SJSA1 (cell line): ENCODE measurements at places on chromosomes 5 and 9. TPM values are rescaled to one million over a fixed set of nuclear protein-coding genes. Genes with fewer than 3 reads are reported as not detected.

- H3K4me3 ChIP-seq = no peak overlapping the region
- H3K27ac ChIP-seq = no peak overlapping the region
- peaks cover 6% of the 10 kb centered on the region for H3K4me1 ChIP-seq
Observed at GRCh38 chr9:89994988-89995613, 390.3 kb downstream of the GADD45G start.

- H3K27ac ChIP-seq = no peak overlapping the region
- no peaks in the 10 kb centered on the region; the same call in 1 of the 2 replicates for H3K36me3 ChIP-seq
- peaks cover 19% of the 10 kb centered on the region for H3K4me1 ChIP-seq
- peak; percentile 3 for DNase-seq
- no peaks in the 10 kb centered on the region for H3K27me3 ChIP-seq
Observed at GRCh38 chr9:99103054-99103895, 1.6 kb upstream of the TGFBR1 start.

DNA sequence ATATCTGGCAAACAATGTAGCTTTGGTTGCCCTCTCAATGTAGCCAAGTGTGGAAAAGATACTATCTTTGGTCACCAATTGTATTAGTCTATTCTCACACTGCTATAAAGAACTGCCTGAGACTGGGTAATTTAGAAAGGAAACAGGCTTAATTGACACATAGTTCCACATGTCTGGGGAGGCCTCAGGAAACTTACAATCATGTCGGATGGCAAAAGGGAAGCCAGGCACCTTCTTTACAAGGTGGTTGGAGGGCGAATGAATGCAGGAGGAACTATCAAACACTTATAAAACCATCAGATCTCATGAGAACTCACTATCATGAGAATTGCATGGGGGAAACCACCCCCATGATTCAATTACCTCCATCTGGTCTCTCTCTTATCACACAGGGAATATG lies 133.1 kb upstream of the TBCA start:
- no peaks in the 10 kb centered on the region for H3K36me3 ChIP-seq
- no peaks in the 10 kb centered on the region for H3K4me1 ChIP-seq
- H3K27ac ChIP-seq = no peak overlapping the region
- no peak for DNase-seq

ERCC8 gene
- total RNA-seq = 18.6 and 41.3 TPM in 2 replicates

DNA sequence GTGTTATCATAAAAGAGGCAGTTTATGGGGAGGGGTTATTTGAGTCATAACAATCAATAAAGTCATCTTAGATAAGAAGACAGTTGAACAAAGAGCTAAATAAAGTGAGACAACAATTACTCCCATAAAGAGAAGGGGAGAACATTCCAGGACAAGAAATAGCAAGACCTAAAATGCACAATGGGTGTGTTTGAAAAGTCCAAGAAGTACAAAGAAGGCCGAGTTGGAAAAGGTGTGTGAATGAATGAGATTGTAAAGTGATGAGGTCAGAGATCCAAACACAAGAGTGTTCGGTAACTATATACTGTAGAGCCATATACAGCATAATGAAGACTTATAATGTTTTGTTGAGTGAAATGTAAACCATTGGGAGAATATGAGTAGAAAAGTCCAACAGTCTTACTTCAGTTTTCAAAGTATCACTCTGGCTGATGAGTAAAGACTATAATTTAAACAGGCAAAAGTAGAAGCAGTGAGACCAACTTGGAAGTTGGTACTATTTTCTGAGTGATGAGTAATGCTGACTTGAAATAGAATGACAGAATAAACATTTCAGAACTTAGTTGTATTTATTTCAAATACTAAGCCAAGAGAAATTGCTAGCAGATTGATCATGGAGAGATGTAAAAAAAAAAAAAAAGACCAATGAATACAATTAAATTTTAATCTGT lies 868.7 kb upstream of the CDH9 start:
- H3K27ac ChIP-seq = no peak overlapping the region
- DNase-seq = no peak
- no peaks in the 10 kb centered on the region for H3K4me1 ChIP-seq

GRCh38 chr5:124847907-124848306 lies 101.5 kb upstream of the ZNF608 start:
- no peak overlapping the region for H3K4me3 ChIP-seq
- H3K27me3 ChIP-seq = no peaks in the 10 kb centered on the region
- no peaks in the 10 kb centered on the region for H3K36me3 ChIP-seq
- no peak for DNase-seq
- H3K4me1 ChIP-seq = no peaks in the 10 kb centered on the region
- H3K27ac ChIP-seq = no peak overlapping the region

GRCh38 chr5:3490957-3491507 lies 104.6 kb upstream of the IRX1 start:
- H3K27me3 ChIP-seq = no peaks in the 10 kb centered on the region
- no peaks in the 10 kb centered on the region for H3K36me3 ChIP-seq

GRCh38 chr5:1493941-1494340 lies 29.8 kb downstream of the LPCAT1 start:
- no peaks in the 10 kb centered on the region for H3K27me3 ChIP-seq
- H3K4me1 ChIP-seq = peaks cover 9% of the 10 kb centered on the region
- no peak overlapping the region for H3K4me3 ChIP-seq
- no peak for DNase-seq

- peaks cover 70% of the 10 kb centered on the region for H3K4me1 ChIP-seq
- H3K4me3 ChIP-seq = peak overlapping the region; percentile 48
- H3K27me3 ChIP-seq = no peaks in the 10 kb centered on the region
- H3K27ac ChIP-seq = peak overlapping the region; percentile 96
- DNase-seq = no peak
Observed at GRCh38 chr9:73152953-73153352, 1.3 kb downstream of the ANXA1 start.

PCDHGB1 gene
- total RNA-seq = 0.79 TPM in 1 of 2 replicates, not detected in the other

- H3K4me1 ChIP-seq = no peaks in the 10 kb centered on the region
- H3K36me3 ChIP-seq = peaks cover under 1% of the 10 kb centered on the region; the same call in 1 of the 2 replicates
- no peak overlapping the region for H3K27ac ChIP-seq
- DNase-seq = no peak
Observed at GRCh38 chr5:32143617-32144377, 30.3 kb downstream of the GOLPH3 start.

DNA sequence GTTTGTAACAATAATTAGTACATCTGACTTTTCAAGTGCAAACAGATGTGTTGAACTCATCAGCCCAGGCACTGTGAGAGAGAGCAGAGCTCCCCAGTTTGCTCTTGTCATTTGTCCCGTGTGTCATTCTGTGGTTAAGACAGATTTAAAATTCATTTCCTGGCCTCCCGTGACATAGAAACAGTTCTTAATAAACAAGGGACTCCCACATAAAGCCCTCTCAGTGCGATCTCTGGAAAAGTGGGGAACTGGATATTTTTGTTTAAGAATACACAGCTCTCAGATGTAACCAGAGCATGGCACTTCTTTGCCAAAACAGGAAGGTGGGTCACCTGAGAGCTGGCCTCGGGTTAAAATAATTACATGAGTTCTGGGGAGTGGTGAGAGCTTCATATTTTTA lies 58.6 kb downstream of the PRKACG start:
- H3K4me3 ChIP-seq = no peak overlapping the region
- H3K4me1 ChIP-seq = no peaks in the 10 kb centered on the region

- H3K27ac ChIP-seq = peak overlapping the region; percentile 83
- H3K27me3 ChIP-seq = no peaks in the 10 kb centered on the region
- no peaks in the 10 kb centered on the region for H3K36me3 ChIP-seq
- peak; percentile 40 for DNase-seq
Observed at GRCh38 chr9:134553061-134553891, 88.3 kb upstream of the COL5A1 start.

DNA sequence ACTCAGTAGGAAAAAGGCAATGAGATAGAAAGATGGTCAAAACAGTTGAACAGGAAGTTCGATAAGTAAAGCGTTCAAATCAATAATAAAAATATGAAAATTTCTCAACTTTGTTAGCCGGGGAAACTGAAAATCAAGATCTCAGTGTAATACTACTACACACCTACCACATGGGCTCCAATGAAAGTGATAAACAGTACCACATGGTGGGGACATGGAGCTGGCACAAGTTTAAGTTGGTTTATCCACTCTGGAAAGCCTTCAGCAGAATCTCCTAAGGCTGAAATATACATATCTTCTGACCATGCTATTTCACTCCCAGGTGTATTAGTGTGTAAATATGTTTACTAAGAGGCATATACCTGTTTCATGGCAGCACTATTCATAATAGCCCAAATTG lies 126.8 kb downstream of the NXNL2 start:
- DNase-seq = no peak
- no peak overlapping the region for H3K4me3 ChIP-seq
- H3K4me1 ChIP-seq = peaks cover 24% of the 10 kb centered on the region
- H3K27me3 ChIP-seq = no peaks in the 10 kb centered on the region

DNA sequence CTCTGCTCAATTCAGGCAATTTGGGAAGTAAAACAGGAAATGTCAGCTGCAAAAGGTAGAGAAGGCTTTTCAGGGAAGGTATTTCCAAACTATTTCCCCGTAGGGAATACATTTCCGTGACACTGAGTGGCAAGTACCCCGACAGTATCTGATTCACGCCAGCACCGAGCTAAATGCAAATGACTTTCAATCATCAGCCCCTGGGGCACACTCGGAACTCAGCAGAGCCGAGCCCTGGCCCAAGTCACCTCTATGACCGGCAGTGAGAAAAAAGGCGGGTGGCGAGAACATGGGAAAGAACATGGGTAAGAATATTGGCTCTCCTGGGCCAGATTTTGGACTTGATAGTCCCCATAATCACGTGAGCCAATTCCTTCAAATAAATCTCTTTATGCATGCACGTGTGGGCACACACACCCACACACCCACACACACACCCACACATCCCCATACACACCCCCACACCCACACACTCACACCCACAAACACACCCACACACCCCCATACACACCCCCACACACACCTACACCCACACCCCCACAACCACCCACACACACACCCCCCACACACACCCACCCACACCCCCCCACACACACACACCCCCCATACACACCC lies 43.0 kb downstream of the COL23A1 start:
- no peak overlapping the region for H3K27ac ChIP-seq
- DNase-seq = no peak
- H3K4me3 ChIP-seq = no peak overlapping the region
- no peaks in the 10 kb centered on the region for H3K4me1 ChIP-seq

DNA sequence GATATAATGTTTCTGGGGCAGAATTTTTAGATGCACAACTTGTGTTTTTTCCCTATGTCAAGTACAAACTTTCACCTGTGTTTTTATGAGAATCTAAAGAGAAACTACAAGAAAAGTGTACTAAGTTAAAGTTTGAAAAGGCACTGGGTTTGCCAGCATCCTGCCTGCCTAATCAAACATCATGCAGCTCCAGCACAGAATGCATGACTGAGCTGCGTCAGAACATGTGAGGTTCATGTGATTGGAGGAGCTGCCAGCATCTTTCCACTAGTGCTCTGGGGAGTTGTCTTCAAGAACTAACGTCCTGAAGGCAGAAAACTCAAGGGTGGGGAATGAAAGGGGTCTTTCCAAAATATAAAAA lies 46.1 kb upstream of the RIC1 start:
- peak overlapping the region; percentile 75 for H3K27ac ChIP-seq
- no peak overlapping the region for H3K4me3 ChIP-seq
- no peaks in the 10 kb centered on the region for H3K36me3 ChIP-seq

GRCh38 chr5:776862-777711 lies 7.4 kb downstream of the ZDHHC11B start:
- DNase-seq = no peak
- peaks cover 33% of the 10 kb centered on the region for H3K27me3 ChIP-seq
- no peaks in the 10 kb centered on the region for H3K4me1 ChIP-seq

- H3K27me3 ChIP-seq = no peaks in the 10 kb centered on the region
- H3K4me1 ChIP-seq = peaks cover 19% of the 10 kb centered on the region
- no peaks in the 10 kb centered on the region for H3K36me3 ChIP-seq
- H3K27ac ChIP-seq = no peak overlapping the region
Observed at GRCh38 chr9:120913647-120914264, 12.8 kb downstream of the TRAF1 start.

CCDC152 gene
- not detected in 2 replicates for total RNA-seq

GRCh38 chr9:98356953-98357690 lies 101.7 kb upstream of the TBC1D2 start:
- no peaks in the 10 kb centered on the region for H3K4me1 ChIP-seq
- H3K36me3 ChIP-seq = no peaks in the 10 kb centered on the region
- DNase-seq = no peak
- no peaks in the 10 kb centered on the region for H3K27me3 ChIP-seq
- no peak overlapping the region for H3K27ac ChIP-seq

DNA sequence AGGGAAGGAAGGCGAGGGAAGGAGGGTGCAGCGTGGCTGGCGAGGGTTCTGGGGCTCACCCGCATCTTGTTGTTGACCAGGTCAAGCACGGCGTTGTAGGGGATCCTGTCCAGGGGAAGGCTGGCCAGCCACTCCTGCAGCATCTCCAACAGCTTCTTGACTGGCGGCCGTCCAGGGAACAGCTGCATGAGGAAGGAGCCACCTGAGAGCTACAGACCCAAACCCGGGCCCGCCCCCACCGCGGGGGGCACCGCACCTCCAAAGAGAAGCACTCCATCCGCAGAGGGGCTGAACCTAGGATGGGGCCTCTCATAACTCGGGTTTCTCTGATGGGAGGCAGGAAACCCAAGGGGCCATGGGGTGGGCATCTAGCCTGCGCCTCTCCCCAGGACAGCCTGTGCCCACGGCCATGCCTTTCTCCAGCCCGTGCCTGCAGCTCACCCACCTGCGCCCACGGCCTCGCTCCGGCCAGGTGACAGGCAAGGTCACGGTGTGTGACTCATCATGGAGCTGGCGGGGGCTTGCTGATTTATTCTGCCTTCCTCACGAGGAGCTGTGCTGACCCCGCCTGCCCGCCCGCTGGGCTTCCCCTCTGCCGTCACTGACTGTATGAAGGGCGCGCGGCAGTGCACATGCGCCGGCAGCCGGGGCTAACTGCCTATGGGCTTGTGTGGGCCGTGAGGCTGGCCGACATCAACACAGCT lies 11.8 kb upstream of the LHX3 start:
- H3K4me3 ChIP-seq = no peak overlapping the region
- no peaks in the 10 kb centered on the region for H3K27me3 ChIP-seq
- peaks cover 17% of the 10 kb centered on the region for H3K36me3 ChIP-seq
- no peak overlapping the region for H3K27ac ChIP-seq

GRCh38 chr5:110769000-110769681 lies 30.3 kb downstream of the SLC25A46 start:
- DNase-seq = no peak
- H3K27me3 ChIP-seq = no peaks in the 10 kb centered on the region
- no peaks in the 10 kb centered on the region for H3K36me3 ChIP-seq
- no peak overlapping the region for H3K4me3 ChIP-seq

GRCh38 chr5:97538912-97539311 lies 355.9 kb upstream of the RIOK2 start:
- H3K27ac ChIP-seq = no peak overlapping the region
- no peaks in the 10 kb centered on the region for H3K36me3 ChIP-seq
- H3K27me3 ChIP-seq = no peaks in the 10 kb centered on the region
- no peak for DNase-seq
- no peak overlapping the region for H3K4me3 ChIP-seq

- H3K36me3 ChIP-seq = peaks cover 3% of the 10 kb centered on the region; the same call in 1 of the 2 replicates
- H3K27ac ChIP-seq = no peak overlapping the region
- DNase-seq = no peak
- no peaks in the 10 kb centered on the region for H3K27me3 ChIP-seq
- H3K4me1 ChIP-seq = 0 out of 2 replicates have a peak, but pooled peaks cover 2% of the 10 kb centered on the region
Observed at GRCh38 chr5:176517053-176517661, 20.0 kb downstream of the RNF44 start.

GCNT4 gene
- 5.1 and 7.8 TPM in 2 replicates for total RNA-seq

GRCh38 chr5:1762883-1763547 lies 36.6 kb downstream of the MRPL36 start:
- H3K4me1 ChIP-seq = peaks cover 19% of the 10 kb centered on the region
- H3K27ac ChIP-seq = no peak overlapping the region
- H3K36me3 ChIP-seq = no peaks in the 10 kb centered on the region
- DNase-seq = no peak
- peaks cover 77% of the 10 kb centered on the region for H3K27me3 ChIP-seq
- no peak overlapping the region for H3K4me3 ChIP-seq

LCN1 gene
- total RNA-seq = not detected in 2 replicates

- no peak overlapping the region for H3K4me3 ChIP-seq
- no peaks in the 10 kb centered on the region for H3K36me3 ChIP-seq
- no peak for DNase-seq
- no peaks in the 10 kb centered on the region for H3K4me1 ChIP-seq
- H3K27ac ChIP-seq = no peak overlapping the region
Observed at GRCh38 chr5:978054-978453, 30.5 kb upstream of the NKD2 start.
